ENCODE measurements at places on chromosomes 7 and 10. TPM values are rescaled to one million over a fixed set of nuclear protein-coding genes. Genes with fewer than 3 reads are reported as not detected.

NUTM2D gene
- 7.1 TPM for total RNA-seq

GIMAP1 gene
- 2.4 TPM for total RNA-seq

ZNF488 gene
- total RNA-seq, result 0.64 TPM

PTCD1 gene
- 6.0 TPM for total RNA-seq

EVX1 gene
- total RNA-seq, result 0.87 TPM

SLC16A9 gene
- 42.3 TPM for total RNA-seq
